ENCODE measurements at places on chromosomes 6 and 20. TPM values are rescaled to one million over a fixed set of nuclear protein-coding genes. Genes with fewer than 3 reads are reported as not detected.

GRCh38 chr6:107633680-107634323 lies 143.9 kb downstream of the SOBP start:
- no peak for DNase-seq

DNA sequence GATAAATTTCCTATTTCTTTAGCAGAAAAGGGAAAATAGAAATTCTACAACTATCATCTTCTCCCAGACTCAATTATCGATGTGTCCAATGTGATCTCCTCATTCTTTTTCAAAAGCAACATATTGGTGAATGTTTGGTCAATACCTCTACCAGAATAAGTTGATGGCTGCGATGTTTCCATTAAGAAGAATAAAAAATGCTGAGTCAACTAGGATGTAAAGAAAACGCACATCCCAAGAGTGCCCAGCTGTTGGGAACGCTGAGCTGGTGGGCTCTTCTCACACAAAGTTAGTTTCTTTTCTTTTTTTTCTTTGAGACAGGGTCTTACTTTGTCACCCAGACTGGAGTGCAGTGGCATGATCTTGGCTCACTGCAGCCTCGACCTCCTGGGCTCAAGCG lies 39.8 kb downstream of the RAMACL start:
- no peak for DNase-seq

- DNase-seq, result no peak
Observed at GRCh38 chr20:4060856-4061695, 45.7 kb upstream of the RNF24 start.

DNA sequence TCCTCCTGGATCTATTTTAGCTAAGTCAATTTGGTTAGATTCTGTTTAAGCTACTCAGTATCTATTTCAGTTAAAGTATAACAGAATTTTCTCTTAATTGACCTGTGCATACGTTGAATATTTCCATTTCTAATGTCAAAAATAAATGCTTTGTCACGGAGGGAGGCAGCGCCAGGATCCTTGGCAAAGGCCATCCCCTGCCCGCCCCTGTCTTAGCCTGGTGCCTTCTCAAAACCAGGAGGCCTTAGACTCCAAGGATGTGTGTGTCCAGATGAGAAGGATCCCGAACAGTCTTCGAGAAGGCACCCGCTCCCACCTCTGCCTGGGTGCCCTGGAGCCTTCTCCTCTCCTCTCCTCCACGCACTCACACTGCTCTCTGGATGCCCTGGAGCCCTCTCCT lies 22.4 kb downstream of the TCFL5 start:
- DNase-seq, result no peak

DNA sequence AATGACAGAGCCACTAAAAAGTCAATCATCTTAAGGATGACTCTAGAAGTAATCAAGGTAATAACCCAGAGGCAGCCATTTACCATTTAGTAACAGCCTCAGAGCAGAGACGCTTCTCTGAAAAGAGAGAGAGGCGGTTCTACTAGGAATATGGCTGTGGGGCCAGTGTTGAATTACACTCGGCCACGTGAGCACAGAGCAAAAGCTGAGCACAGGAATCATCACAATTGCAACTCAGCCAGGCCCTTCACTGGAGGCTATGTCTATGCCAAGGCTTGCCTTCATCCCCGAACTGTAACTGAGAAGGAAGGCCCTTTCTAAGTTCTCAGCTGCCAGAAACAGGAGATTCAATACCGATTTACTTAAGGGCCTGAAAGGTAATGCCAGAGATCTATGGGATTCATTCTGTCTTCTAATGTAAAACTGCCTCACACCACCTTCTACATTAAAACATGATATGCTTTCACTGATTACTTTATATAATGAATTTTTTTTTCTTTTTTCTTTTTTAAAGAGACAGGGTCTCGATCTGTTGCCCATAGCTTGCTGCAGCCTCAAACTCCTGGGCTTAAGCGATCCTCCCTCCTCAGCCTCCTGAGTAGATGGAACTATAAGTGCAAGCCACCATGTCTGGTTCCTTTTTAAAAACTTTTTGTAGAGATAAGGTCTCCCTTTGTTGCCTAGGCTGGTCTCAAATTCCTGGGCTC lies 67.6 kb downstream of the NUDT3 start:
- no peak for DNase-seq

- no peak for DNase-seq
Observed at GRCh38 chr20:25750220-25750764, 53.6 kb upstream of the ZNF337 start.

DNA sequence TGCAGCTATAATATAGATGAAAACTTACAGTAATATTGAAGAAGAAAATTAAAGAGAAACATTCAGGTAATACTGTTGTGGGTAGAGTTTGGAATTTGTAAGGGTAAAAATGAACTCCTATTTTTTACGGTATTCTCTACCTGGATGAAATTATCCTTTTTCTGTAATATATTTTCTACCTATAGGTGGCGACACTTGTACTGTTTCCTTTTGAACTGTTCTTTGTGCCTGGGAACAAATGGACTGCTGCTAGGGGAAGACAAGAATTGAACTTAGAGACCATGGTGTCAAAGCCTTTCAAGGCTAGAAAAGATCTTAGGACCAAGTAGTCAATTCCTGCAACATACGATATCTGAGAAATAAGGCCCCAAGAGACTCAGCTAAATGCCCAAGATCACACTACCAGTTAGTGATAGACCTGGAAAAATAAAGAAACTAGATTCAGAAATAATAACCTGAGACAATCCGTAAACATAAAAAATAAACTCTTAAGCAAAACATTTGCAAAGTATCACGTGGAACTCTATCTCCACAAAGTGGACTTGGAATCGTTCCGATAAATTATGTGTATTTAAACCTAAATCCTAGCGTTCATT lies 383.8 kb downstream of the TFAP2A start:
- no peak for DNase-seq

- DNase-seq, result no peak
Observed at GRCh38 chr6:132482581-132482980, 30.3 kb downstream of the STX7 start.

The PPP1R18 gene
- 47.6 TPM for total RNA-seq

The CTCFL gene
- 0.05 TPM for total RNA-seq

DNA sequence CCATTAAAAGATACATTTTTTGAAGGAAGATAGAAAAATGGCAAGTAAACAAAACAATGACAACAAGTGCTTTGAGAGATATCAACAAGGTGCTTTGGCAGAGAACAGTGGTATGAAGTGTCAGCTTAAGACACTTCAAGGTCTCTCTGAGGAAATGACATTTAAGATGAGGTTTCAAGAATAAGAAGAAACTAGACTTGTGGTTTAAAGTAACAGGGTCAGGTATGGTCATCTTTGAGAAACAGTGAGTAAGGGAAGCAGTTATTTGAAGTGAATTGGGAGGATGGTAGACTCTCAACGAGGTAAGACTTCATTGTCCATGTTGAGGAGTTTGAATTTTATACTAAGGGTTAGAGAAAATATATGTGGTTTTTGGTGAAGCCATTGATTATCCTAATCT lies 77.8 kb downstream of the SYCP2L start:
- DNase-seq, result no peak

The WFDC5 gene
- 0.52 TPM for total RNA-seq

DNA sequence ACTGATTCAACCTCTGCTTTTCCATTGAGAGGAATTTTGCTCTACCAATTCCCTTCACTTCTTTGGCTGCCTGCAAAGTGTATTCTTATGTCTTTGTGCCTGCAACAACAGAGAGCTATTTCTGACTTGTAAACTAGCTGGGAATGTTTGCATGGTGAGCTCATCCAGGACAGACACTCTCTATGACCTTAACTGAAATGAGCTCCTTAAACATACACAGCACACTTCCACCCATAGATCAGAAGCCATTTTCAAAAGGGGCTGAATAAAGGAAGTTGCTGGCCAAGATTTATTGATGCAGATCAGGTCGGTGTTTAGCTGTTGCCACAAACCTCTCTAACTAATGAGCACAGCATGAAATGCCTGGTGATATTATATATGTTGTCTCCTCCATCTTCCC lies 377.7 kb downstream of the BTBD9 start:
- DNase-seq, result no peak

GRCh38 chr20:19715986-19716385 lies 42.1 kb upstream of the RIN2 start:
- DNase-seq, result no peak

The VSX1 gene
- 0.09 TPM for total RNA-seq

- no peak for DNase-seq
Observed at GRCh38 chr6:5215799-5216198, 45.0 kb downstream of the LYRM4 start.

The ASIP gene
- total RNA-seq, result 0.09 TPM

The COL10A1 gene
- total RNA-seq, result 0.24 TPM

DNA sequence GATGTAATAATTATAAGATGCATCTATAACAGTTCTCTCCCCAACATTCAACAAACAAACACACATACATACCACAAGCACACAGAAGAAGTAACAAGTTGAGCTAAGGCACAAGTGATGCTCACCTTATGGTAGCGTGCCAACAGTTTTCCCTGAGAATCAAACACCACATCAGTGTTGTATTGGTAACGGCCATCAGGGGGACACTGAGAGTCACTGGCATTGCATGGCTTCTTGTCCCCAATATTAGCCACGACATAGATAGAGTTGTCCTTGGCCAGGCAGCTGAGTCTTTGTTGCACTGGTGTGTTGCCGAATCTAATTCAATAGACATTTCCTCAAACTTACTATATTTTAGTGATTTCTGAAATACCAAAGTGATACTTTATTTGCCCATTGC lies 14.8 kb upstream of the VNN1 start:
- no peak for DNase-seq

DNA sequence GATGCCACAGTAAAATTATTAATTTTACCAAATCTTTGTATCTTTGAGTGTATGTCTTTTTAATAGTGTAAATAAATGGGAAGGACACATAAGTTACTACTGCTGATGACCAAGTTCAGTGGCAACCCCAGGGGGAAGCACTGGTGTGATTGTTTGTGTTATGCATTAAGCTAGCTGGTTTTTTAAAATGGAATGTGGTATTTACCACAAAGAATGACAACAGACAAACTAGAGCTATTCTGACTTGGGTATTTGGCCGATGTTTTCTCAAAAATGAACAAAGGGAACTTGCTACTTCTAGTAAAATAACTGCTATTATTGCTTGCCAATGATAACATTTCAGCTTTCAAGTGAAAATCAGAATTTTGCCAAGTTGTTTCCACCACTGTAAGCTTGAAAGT lies 2.9 kb downstream of the FNDC1 start:
- DNase-seq, result no peak

The APOM gene
- 6.1 TPM for total RNA-seq

- no peak for DNase-seq
Observed at GRCh38 chr6:41191569-41191968, 9.4 kb downstream of the TREML2 start.

The OR12D3 gene
- total RNA-seq, result not detected

DNA sequence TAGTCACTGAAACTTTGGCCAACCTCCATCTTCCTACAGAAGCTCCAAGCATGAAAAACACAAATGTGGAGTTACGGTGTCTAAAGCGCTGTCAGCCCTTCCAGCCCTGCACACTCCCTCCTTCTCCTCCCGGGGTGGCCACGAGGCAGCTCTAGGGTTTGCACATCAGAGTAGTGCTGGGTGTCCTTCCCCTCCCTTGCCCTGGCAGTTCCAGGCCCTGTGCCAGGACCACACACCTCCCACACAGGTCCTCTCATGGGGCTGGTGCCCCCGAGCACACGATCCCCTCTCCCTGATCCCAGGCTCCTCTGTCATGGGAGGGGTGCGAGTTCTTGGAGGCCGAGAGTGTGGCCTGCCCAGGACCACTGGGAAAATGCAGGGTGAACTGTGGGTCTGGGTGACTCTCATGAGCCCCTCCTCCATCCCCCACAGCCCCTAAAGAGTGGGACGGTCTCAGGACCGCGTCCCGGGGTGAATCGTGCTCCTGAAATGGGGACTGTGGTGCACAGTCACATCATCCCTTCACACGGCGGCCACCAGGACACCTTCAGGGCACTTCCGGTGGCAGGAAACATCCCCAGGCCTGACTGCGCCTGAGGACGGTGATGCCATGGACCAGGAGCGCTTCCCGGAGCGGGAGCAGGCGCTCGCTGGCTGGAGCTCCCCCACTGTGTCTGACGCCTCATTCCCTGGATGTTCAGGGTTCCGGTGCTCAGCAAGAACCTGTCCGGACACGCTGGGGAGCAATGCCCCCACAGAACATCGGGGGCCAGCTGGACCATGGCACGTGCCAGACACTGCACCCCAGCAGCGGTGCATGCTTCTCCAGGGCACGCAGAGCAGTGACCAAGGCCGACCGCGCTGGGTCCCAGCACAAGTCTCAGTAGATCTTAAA lies 42.8 kb upstream of the SLCO4A1 start:
- DNase-seq, result no peak

DNA sequence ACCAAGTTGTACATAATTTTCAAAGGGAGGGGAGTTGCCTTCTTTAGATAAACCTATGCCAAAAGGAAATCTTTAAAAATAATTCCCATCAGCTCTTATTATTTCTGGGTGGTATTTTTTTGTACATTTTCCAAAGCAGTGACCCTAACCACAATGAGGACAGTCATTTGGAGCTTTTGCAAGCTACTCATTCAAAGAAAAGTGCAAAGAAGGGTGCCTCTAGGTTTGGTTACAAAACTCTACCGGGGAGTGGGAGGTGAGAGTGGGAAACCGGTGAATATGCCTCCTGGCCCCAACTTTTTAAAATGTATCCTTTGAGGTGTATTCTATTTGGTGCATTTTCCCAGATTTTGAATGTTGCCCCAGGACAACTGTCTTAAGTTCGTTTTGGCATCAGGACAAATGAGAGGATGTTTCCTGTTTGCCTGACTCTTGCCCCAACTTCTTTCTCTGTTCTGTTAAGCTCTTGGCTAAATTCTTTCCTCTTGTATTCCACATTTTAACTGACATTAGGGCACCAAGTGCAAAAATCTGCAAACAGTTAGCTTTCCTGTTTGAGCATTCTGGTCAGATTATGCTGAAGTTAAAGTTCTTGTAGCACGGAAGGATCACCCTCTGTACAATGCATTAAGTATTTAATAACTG lies 78.9 kb downstream of the SLX4IP start:
- DNase-seq, result no peak

GRCh38 chr20:24653306-24653705 lies 183.9 kb downstream of the SYNDIG1 start:
- no peak for DNase-seq

DNA sequence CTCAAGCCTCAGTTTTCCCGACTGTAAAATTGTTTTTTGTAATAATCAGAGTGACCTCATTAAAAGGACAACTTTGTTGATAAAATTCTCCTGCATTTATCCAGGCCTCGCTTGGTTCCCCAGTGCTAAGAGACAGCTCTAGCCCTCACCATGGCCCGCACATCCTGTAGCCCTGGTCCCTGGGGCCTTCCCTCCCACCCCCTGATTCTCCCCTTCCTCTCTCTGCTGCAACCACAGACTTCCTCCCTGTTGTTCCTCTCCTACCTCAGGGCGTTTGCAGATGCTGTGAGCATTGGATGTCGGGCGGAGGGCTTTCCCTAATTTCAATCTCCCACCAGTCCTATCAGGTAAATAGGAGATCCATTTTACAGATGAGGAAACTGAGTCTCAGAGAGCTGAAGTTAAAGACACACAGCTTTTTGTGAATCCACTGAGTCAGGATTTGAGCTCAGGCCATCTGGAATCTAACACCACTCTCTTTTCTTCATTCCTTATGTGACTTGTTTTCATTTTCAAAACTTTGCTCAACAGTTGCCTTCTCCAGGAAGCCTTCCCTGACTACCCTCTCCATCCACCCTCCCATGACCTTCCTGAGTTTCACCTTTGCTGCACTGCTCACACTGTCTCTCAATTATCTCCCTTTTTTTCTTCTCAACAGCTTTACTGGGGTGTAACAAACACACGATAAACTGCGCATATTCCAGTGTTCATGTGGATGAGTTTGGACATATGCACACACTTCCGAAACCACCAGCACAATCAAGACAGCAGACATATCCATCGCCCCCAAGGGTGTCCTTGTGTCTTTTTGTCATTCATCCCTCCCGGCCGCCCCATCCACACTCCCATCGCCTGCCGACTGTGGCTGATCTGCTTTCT lies 107.1 kb downstream of the CEBPB start:
- DNase-seq, result peak; percentile 16

- DNase-seq, result no peak
Observed at GRCh38 chr6:122753000-122753687, 26.4 kb upstream of the FABP7 start.
